ENCODE measurements at places on chromosomes 4 and X.

- no peak for DNase-seq
These were observed 478.4 kb upstream of the FAM241A start for GRCh38 chr4:111666826-111667360.

DNA sequence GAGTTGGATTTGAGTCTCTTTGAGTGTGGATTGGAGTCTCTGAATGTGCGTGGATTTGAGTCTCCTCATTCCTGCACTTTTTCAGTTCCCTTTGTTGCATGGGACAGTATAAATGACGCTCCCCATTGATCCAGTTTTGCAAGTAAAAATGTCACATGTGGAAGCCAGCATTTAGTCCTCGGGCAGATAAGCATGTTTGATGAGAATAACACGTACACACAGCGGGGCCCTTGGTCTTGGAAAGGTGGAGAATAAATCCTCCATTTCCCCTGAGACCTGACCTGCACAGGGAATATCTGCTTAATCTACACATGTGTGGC is 8.1 kb downstream of the P2RY8 start:
- no peak for DNase-seq

GRCh38 chr4:82691431-82691830 is 107.2 kb downstream of the SCD5 start:
- DNase-seq = no peak

DNA sequence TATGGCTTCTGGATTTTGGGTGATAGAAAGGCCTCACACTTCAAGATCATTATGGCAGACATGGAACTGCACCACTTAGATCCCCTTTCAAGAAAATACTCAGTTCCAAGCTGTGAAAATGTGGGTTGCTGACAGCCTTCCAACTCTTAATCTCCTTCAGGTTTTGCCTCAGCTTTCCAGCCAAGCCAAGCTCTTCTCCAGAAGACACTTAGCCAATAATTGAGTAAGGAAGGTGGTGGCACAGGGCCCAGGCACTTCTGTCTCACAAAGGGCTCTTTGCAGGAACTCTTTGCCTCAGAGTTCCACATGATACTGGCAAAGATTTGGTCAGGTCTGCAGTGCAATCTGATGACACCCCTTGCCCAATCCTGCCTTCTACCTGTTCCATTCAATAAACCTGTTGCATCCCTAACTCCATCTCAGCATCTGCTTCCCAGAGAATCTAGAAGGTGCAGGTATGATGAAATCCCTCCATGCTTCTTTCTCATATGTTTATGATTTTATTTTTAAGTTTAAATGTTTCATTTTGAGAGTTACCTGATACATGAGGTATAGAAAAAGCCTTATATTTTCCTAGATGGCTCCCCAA is 30.6 kb downstream of the ANXA5 start:
- DNase-seq = no peak

GRCh38 chr4:166839615-166840251 is 394.6 kb downstream of the SPOCK3 start:
- DNase-seq = no peak

- DNase-seq = no peak
These were observed 135.2 kb downstream of the STK32B start for GRCh38 chr4:5186271-5187064.

GRCh38 chr4:682490-683172 is 6.3 kb downstream of the SLC49A3 start:
- no peak for DNase-seq

DNA sequence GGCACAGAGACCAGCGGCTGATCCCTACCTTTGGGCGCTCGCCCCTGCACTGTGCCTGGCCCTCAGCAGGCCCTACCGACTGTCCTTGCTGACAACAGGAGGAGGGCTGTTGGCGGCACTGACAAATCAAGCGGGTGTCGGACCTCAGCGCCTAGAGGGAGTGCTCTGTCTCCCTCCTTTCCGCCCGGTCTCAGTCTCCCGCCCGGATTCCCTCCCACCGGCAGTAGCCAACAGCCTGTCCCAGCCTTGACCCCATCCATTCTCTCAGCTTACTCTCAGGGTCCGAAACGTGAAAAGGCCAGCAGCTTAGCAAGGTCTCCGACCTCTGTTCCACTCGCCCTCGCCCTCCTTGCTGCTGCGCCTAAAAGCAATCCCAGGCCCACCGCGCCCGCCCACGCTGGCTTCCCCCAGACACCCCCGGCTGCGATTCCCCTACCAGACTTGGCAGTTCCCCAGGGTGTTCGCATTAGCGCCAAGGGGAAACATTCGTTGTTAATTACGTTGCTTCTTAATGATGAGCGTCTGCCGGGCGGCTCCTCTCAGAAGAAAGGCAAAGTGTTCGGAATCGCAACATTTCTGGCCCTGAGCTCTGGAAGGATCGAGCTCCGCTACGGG is 96.2 kb downstream of the SOWAHB start:
- no peak for DNase-seq

All from GF-D8 (cell line).